Left lobe of liver (tissue), 2 donors: ENCODE measurements at places on chromosomes 4 and X. TPM values are rescaled to one million over a fixed set of nuclear protein-coding genes. Genes with fewer than 3 reads are reported as not detected.

- DNase-seq, result no peak
Observed at GRCh38 chr4:38898245-38898644, 30.6 kb downstream of the FAM114A1 start.

GRCh38 chr4:75099321-75099720 lies 166.4 kb downstream of the PARM1 start:
- DNase-seq, result no peak

DNA sequence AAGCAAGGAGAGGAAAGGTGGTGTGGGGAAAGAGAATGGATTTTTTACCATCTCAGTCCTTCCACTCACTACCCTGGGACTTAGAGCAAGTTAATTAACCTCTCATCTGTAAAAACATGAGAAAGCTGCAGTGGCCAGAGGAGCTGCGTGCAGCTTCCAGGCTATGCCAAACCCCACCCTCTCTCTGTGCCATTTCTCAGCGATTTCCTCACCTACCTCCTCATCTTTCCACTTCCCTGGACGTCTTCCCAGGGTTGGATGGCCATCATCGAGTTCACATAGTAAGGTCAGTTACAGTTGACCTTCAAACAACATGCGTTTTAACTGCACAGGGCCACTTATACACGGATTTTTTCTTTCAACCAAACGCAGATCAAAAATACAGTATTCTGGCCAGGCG lies 64.3 kb downstream of the SMIM20 start:
- DNase-seq, result no peak

- no peak for DNase-seq
Observed at GRCh38 chrX:129609395-129609794, 45.4 kb downstream of the APLN start.

GRCh38 chr4:48635310-48635709 lies 144.8 kb downstream of the FRYL start:
- no peak for DNase-seq

- peak; percentile 42 for DNase-seq
Observed at GRCh38 chrX:80808881-80809411, 731 bp downstream of the BRWD3 start.

GRCh38 chr4:185237175-185237574 lies 27.8 kb downstream of the SNX25 start:
- DNase-seq, result no peak

DNA sequence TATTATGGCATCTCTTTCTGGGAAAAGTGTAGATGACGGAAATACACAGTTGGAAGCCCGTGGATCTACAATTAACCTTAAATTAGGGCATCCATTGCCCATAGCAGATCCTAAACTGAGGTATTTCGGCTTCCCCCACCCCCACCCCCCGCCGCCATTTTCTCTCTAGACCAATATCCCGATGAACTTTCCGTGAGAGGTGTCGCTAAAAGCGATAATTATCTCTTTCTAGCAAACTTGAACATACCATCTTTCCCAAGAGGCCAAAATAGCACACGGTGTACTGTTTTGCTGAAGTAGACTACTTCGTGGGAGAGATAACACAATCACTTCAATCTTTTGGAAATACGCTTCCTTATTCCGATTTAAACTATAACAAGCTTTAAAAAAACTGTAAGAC lies 554 bp downstream of the KLHL15 start:
- DNase-seq, result no peak

DNA sequence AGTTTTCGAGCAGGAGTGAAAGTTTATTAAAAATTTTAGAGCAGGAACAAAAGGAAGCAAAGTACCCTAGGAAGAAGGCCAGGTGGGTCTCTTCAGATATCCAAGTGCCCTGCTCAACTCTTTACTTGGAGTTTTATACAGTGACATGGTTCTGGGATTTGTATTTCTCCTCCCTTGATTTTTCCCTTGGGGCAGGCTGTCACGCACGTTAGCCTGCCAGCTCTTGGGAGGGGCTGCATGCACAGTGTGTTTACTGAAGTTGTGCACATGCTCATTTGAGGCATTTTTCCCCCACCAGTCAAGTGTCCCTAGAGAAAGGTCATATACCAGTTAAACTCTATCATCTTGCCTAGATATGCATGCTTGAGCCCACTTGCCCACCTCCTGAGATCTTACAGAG lies 102.5 kb upstream of the GABRA2 start:
- DNase-seq, result no peak

DNA sequence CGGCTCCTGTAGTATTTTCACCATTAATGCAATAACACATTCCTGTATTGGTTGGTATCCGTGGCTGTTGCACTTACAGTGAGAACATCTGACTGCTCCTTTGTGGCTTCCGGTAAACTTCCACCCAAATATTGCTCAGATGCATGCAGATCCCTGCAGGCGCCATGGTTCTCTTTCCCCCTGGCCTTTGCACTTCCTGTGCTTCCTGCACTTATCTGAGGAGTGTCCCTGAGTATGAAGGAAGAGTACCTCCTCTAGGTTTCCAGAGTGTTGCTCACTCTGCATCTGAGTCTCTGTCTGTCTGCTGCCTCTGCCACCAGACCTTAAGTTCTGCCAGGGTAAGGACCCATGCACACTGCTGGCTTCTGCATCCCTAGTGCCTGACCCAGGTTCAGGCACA lies 117.2 kb upstream of the SLC34A2 start:
- no peak for DNase-seq

- DNase-seq, result no peak
Observed at GRCh38 chrX:36199928-36200327, 280.4 kb downstream of the CFAP47 start.

DNA sequence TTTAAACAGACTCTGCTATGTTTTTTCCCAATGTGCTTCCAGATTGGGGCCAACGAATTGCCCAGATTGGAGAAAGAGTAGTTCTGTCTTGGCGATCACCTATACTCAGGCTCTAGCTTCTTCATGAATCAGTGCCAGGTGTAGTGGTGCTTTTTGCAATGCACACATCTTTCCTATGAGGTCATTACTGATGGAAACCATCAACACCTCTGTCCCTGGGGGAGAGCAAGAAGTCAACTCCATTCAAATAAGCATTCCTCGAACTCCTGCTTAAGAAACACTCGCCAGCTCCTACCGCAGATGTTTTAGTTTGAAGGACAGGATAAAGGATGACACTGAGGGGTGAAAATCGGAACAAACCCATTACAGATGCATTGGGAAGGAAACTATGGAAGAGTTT lies 156.5 kb upstream of the DKK2 start:
- DNase-seq, result no peak

DNA sequence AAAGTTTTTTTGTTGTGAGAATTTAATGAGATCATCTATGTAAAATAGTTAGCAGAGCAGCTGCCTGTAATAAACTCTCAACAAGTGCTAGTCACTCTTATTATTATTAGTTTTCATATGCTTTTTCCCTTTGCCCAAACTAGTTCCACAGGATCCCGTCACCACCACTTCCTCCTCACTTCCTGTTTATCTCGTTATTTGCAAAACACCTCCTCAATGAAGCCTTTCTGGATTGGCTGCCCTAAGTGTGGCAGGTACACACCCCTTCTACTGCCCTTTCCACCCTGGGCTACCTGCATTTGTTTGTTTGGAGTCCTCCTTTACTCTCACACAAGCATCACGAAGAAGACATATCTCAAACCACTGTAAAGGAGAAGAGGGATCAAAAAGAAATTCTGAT lies 54.4 kb upstream of the KLF3 start:
- peak; percentile 35 for DNase-seq

The CTAG2 gene
- not detected for total RNA-seq

The SOD3 gene
- 2.9 TPM for total RNA-seq

The GPRASP1 gene
- total RNA-seq, result 1.4 TPM

The TMEM144 gene
- 1.5 TPM for total RNA-seq

The RBM46 gene
- 0.15 TPM for total RNA-seq

The MAGEB1 gene
- not detected for total RNA-seq

The CT47B1 gene
- not detected for total RNA-seq

The FRAS1 gene
- 0.65 TPM for total RNA-seq
